GM13977 (cell line): ENCODE measurements at places on chromosomes 7 and 10.

DNA sequence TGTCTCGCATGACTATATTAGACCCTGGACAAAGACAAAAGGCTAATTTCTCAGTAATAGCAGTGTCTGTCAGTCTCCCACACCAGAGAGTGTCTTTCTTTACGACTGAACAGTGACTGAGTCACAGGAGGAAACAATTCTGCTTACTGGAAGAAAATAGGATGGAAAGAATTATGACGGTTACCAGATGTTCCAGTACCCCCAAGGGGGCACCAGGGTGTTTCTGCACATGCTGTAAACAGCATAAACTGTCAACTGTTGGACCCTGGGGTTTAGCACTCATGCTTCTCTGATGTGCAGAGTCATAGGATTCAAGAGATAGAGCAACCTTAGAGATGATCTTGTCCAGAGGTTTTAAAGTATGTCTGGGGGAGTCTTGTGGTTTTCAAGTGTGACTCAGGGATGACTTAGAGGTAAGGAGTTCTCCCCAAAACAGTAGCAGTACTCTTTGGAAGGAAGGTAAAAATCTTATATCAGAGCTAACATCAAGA is 291.7 kb downstream of the THSD7A start:
- DNase-seq, result no peak

DNA sequence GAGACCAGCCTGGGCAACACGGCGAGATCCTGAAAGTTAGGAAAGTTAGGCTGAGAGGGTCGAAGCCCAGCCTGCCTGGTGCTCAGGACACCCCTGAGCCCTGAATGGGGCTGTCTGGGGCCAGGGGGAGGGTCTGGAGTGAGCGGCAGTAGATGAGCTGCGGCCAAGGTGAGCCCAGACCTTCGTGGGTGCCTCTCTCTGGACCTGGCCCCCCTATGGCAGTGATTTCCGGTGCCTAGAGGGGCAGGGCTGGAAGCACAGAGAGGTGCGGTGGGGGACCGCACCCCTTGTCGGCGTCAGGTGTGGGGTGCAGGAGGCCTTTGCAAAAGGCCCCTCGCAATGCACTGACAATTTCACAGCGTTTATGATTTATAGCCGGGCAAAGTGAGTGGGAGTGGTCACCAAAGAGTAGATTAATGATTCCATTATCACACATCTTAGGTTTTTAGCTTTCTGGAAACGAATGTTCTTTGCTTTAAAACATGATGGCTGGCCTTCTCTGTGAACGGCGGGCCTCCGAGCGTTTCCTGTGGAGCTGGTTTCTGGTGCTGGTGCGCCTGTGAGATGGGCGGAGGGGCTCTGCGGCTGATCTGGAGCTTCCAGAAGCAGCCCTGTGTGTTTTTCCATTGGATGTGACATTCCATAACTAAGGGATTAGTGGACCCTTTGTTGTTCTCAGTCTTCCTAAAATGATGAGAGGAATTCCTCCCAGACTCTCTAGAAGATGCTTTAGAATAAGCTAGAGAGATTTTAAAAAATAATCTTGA is 171.0 kb upstream of the ZNF32 start:
- DNase-seq, result no peak

DNA sequence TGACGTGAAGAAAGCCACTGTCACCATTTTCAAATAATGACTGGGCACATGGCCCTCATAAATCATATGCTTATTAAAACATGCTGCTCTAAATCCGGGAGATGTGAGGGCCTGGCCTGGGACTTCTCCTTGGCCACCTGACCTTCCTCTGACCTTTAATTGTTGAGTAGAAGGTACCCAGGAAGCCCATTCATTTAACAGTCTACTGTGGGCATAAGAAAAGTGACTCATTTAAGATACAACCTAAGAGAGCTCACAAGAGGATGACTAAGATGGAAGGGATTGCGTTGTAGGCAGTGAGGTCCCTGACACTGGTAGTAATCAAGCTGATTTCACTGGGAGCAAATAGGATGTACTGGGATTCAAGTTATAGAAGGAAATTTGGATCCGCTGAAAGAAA is 203.4 kb upstream of the GPR26 start:
- no peak for DNase-seq

- no peak for DNase-seq
Measured at GRCh38 chr7:17132726-17133125, 165.7 kb upstream of the AHR start.

DNA sequence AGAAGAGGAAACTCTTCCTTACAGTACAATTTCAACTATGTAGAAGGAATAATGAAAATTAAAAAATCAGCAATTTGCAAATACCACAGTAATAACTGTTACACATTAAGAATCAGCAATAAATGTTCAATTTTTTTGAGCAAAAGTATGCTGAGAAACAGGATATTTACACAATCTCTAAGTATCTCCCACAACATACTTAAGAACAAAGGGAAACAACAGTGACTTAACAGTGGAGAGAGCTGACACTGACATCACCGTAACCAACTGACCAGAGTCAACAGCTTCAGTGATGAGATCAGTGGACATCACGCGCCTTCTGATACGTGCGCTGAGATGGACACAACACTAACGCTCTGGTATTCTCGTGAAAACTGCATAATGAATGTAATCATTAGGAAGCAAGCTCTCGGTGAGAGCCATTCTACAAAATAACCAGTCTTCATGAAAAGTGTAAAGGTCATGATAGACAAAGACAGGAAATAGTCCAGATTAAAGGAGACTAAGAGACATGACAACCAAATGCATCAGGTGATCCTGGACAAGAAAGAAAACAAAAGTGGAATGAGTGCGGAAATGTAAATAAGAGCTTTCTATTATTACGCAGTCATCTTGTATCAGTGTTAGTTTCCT is 82.6 kb downstream of the PIP4K2A start:
- no peak for DNase-seq
